GM23338 (cell line): ENCODE measurements at places on chromosomes 3 and 15.
A peak's percentile ranks its signal among the peaks of the same experiment; 100 is the strongest.

GRCh38 chr3:133292296-133292695 lies 107.6 kb upstream of the BFSP2 start:
- no peak for DNase-seq

DNA sequence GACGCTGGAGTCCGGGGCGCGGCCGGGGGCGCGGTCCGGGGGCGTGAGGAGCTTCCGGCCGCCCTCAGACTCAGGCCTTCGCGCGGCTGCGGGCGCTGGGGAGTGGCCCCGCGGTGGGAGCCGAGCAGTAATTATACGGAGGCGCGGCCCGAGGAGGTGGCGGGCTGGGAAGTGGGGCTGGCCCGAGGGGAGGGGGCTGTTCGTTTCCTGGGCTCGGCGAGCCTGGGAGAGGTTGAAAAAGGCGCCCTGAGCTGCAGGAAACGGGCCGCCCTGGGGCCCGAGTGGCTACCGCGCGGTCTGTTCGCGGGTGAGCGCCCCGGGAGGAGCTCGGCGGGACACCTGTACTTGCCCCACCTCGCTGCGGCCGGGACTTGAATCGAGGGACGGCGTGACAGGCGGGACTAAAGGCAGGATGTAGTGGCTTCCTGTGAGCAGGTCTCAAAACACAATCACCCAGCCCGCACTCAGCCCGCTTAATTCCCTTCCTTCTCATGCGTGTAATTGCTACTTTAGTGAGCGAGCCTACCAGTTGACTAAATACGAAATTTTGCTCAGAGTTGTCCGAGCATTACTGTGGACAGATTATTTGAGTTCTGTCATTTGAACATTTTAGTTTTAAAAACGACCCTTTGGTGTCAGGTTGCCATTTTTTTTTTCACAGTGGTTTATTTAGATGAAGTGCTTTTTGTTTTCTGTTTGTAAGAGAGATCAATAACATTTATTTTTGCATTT lies 860 bp downstream of the RASA2 start:
- DNase-seq, result peak; percentile 85

DNA sequence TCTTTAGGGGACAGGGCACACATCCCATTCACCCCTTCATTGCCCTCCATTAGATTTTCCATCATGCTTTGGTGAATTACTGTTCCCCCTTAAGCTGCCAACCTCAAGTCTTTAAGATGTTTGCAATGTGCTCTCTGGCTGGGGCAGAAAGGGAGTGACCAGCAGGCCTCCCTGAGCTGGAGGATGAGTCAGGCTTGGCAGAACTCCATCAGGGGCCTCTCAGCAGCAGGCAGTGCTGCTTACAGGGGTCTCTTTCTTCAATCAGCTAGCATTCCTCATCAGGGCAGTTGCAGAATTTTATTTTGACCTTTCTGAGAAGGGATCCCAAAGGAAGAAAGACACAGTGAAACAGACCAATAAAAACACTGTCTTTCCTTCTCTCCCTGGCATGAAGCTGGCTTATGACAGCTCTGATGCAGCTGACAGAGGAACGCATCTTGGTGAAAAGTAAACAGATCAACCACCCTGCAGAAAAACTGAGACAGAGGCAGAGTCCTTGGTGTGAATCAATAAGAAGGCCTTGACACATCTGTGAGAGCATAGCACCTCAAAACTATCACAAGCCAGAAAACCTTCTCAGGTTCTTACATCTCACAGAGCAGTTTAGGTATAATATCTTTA lies 88.7 kb upstream of the MRPL3 start:
- DNase-seq, result no peak

- no peak for DNase-seq
Measured at GRCh38 chr3:29140666-29141065, 140.2 kb upstream of the RBMS3 start.

DNA sequence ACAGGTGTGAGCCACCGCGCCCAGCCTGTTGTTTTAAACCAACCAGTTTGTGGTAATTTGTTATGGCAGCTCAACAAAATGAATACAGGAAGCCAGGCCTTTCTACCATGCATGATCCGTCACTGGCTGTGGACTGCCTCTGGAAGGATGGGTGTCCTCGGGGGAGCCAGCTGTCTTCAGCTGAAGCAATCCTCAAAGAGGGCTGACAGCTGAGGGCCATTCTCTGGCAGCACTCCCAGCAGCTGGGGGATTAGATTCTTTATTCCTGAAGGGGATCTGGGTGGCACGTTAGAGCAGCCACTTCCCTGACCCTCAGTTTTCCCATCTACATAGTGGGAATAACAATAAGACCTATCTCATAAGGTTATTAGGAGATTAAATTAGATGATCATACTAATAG lies 24.4 kb downstream of the POLR2M start:
- no peak for DNase-seq

- no peak for DNase-seq
Measured at GRCh38 chr15:90596943-90597342, 67.2 kb downstream of the CRTC3 start.

DNA sequence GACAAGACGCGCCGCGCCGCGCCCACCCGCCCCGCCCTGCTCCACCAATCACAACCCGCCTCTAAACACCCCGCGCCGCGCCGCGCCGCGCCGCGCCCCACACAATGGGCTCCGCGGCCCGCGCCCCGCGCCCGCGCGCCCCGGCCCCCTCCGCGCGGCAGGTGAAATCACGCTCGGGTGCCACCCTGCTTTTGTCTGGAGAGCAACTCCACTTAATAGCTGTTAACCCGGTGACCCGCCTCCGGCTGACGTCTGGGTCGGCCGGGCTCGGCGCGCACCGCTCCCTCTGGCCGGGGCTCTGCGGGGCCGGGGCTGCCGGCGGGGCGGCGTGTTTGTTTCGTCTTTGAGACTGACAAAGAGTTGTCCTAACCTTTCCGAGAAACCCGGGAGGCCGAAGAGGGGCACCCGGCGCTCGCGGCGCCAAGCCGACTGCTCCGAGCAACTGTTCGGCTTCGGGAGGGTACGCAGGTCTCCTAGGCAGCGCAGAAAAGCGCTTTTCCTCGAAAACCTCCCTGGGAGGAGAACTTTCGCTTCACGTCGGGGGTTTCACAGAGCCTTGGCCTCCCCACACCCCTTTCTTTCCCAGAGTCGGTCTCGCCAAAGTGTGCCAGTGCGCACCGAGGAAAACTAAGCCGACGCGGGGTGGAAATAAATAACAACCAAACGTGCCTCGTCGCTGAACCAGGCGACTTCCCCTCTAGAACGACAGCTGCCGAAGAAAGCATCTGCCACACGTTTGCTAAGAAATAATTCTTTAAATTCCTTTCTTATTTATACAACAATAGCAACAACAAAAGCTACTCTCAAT lies 518.4 kb downstream of the FOXP1 start:
- peak; percentile 78 for DNase-seq

GRCh38 chr3:8112587-8112986 lies 389.0 kb upstream of the LMCD1 start:
- DNase-seq, result no peak

- no peak for DNase-seq
Measured at GRCh38 chr15:80823120-80823519, 44.0 kb downstream of the CEMIP start.
